Hematopoietic multipotent progenitor cell treated with erythropoietin and hydrocortisone succinate and interleukin-3 and kit ligand, for 6 days (in vitro differentiated cells): ENCODE measurements at places on chromosomes 5 and 9.

- DNase-seq = no peak
Measured at GRCh38 chr5:123722451-123722850, 210.5 kb downstream of the CSNK1G3 start.

GRCh38 chr9:131289301-131290035, at the start of gene PLPP7:
PLPP7 (plus strand) TSS chr9:131289723; CDS start chr9:131289998, 275 bp downstream.
- peak; percentile 59 for DNase-seq

DNA sequence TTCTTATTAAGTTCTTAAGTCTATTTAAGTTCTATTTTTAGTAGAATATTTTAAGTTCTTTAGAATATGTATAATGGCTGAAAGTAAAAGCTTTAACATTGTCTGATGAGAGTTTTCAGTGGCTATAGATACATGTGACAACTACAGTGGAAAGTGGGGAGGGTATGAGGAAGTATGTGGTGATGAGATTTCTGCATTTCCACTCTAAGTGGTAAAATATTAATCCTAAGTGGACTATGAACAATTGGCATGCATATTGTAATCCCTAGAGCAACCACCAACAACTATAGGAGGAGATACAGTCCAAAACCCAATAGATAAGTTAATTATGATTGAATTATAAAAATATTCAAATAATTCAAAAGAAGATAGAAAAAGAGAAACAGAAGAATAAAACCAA, 183.6 kb downstream of the GADD45G start:
- no peak for DNase-seq

DNA sequence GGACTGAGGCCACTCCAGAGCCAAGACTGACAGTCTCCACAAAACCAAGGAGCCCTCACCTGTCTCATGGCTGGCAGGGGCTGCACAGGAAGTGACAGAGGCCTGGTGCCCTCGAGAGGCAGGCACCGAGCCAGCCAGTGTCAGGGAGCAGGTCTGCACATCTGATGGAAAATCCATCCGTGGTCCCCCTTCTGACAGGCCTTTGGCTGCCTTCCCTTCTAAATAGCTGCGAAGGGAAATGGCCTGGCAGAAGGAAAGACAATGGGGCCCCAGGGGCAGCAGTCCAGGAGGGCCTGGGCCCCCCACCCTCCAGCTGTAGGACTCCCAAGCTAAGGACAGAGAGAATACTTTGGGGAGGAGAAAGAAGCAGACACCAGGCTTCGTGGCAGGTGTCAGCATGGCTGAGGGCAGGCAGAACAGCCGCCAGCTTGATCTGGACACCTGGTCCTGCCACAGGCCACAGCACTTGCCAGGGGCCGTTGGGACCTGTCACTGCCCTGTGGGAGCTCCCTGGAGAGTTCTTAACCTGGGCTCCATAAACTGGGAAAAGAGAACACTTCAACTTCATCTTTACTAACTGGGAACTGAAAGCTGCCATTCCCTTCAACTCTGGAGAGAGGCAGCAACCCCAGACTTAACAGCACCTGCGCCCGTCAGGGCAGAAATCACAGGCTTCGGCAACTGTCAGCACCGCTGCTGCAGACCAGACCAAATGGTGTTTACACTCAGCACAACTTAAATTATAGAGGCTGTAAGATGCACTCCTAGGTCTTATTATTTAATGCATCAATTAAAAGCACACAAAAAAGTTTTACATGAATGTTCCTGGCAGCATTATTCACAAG, 22.0 kb downstream of the ADAMTS2 start:
- no peak for DNase-seq

DNA sequence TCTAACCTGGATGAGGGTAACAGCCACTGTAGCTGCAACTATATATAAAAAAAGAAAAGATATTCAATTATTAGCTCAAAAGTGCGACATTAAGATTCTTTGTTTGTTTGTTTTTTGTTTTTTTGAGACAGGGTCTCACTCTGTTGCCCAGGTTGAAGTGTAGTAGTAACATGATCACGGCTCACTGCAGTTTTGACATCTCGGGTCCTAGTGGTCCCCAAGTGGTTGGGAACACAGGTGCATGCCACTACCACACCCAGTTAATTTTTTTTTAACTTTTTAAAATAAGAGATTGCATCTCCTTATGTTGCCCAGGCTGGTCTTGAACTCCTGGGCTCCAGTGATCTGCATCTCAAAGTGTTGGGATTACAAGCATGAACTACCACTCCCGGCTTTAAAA, 61.8 kb downstream of the MEF2C start:
- DNase-seq = no peak
